ENCODE measurements at places on chromosomes 2 and 18.

- DNase-seq: no peak
Measured at GRCh38 chr18:8424917-8425725, 184.1 kb upstream of the RAB12 start.

DNA sequence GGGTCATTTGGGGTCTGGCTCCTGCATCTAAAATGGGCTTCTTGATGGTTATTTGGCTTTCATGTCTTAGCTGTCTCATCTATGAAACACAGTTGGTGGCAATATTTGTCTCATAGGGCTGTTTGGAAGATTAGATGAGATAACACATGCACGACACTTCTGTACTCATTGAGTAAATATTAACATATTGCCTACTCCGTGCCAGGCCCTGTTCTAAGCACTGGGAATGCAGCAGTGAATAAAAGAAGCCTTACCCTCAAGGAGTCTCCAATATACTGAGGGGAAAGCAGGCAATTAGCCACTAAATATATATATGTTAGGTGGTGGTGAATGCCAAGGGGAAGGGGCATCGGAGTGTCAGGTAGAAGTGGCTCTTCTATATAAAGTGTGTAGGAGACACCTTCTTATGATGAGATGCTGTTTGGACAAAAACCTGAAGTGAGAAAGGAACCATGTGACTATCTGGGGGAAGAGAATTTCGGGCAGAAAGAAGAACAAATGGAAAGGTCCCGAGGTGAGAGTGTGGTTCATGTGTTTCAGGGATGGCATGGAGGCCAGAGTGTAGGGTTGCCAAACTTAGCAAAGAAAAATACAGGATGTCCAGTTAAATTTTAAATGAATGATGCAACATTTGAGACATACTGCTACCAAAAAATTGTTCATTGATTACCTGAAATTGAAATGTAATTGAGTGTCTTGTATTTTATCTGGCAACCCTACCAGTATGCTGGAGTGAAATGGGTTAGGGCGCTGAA, 11.8 kb downstream of the SLC3A1 start:
- DNase-seq: no peak

DNA sequence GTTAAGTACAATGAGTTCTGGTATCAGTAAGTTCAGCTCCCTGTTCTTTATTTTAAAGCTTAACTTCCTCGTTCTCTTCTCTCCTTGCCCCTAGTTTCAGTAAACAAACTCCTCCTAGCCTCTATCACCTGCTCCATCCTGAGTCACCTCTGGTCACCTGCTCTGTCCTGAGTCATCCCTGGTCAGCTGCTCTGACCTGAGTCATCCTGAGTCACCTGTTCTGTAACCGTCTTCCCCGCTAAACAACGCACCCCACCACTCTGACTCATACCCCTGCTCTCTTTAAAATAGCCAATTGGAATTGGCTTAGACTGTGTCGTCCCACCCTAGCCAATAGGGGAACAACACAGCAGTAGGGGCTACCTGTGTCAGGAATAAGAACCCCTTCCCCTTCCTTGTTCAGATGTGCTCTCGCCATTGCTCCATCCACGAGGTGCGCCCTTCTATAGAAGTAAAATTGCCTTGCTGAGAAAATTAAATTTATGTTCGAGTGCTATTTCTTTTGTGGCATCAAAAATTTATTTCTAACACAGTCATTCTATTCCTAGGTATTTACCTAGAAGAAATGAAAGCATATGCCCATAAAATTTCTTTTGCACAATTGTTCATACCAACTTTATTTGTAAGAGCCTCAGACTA, 24.9 kb upstream of the RMND5A start:
- DNase-seq: no peak

GRCh38 chr18:74083557-74083952, 64.1 kb downstream of the FBXO15 start:
- DNase-seq: no peak

DNA sequence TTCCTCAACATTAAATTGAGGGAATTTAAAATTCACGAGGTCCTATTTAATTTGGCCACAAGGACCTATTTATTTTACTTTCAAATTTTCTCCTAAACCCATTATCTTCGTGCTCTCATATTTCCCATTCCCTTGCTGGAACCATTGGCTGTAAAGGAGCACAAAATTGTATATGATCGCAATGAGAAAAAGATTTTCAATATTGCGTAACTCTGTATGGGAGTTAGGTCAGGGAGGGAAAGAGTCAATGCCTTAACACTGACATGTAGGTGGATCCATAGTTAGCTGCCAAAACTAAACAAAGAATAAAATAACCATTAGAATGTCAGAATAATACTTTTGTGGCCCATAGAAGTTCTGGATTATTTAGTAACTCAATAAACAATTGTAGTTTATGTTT, 40.6 kb upstream of the ZC3H15 start:
- no peak for DNase-seq

All from GM12878 (cell line).